ENCODE measurements at places on chromosomes 5 and 9.

DNA sequence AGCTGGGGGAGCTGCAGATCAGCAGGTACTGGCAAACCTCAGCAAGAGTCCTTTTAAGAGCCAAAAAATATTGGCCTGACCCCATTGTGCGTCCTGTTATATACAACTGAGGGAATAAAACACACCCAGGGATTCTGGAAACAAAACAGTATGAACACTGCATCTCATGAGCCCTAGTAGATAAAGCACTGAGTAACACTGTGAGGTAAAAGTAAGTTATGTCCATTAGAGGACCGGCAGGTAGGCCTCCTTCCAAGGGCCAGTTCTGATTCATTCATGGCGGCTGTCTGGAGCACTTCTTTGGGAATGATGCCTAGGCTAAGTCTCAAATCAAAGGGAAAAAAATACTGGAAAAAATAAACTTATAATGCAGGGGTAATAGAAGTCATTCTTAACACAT lies 64.9 kb downstream of the PDE4D start:
- DNase-seq: no peak

DNA sequence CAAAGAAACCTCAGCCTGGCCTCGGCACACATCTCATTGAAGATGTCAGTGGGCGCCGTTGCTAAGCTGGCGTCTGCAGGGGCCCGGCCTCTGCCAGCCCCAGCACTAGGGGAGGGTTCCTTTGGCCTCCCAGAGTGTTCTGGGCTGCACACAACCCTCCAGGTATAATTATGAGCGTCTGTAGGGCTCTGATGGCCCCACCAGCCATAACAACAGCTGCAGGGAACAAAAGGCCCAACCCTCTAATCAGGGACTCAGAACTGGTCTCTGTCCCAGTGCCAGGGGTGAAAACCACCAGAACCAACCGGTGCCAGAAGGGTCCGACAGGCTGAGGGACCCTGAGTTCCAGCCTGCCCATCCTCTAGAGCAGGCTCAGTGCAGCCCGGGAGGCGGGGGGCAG lies 39.5 kb upstream of the SLC12A7 start:
- no peak for DNase-seq

DNA sequence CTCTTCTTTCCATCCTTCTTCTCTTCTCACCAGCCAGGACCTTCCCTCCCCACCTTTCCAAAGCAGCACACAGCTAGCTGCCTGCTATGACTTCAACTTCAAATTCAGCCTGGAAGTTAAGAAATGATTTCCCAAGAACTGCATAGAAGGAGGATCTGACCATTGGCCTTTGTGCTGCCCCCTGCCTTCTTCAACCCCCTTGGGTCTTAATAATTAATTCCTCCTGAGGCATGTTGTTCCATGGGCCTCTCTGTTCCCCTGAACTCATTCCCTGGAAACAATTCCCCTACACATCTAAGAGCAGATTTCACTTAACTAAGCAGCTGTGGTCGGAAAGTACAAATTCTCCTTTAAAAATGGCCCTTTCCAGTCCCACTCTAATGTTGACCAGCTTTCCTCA lies 62.4 kb downstream of the ADAMTS12 start:
- DNase-seq: no peak

DNA sequence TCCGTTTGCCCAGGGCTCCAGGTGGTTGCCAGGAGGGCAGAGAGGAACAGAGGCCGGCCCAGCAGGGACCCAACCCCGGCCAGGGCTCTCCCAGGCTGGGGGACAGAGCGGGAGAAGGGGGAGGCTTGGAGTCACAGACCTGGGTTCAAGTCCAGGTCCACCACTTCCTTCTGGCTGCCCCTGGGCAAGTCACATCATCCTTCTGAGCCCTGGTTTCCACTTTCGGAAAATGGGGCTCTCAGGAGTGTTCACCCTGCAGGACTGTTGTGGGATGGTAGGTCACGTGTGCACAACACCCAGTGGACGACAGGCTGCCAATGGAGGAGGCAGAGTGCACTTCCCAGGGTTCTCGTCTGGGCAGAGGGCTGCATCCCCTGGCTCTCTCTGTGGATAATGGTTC lies 245.4 kb downstream of the PBX3 start:
- no peak for DNase-seq

DNA sequence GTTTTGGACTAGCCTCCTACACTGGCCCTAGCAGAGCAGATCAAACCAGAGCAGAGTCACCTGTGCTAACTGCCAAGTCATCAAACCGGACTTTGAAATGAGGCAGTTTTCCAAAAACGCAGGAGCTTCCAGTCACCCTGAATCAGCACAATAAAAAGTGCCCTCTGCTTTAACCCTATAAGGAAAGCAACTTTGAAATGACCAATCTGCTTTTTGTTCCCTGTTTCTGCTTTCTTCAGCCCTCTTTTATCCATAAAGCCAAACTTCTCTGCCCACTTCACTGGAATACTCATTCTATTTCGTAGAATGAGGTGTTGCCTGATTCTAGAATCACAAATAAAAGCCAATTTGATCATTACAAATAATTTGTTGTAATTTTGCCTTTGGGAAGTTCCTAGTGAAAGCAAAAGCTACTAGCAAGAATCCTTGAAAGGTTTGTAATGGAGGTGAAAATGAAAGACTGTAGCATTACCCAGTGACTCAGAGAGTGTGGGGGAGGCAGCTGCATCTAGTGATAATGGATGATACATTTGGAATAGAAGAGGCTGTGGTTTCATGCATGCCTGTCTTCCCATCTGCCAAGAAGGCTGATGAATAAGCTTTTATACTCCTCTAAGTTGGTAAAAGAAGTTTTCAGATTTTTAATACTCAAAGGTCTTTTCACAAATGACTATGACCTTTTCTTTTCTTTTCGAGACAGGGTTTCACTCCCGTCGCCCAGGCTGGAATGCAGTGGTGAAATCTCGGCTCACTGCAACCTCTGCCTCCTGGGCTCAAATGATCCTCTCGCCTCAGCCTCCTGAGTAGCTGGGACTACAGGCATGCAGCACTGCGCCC lies 14.9 kb downstream of the SPAAR start:
- DNase-seq: no peak

- no peak for DNase-seq
Measured at GRCh38 chr9:79757881-79758669, 186.3 kb downstream of the TLE4 start.

GRCh38 chr9:114316605-114317230 lies 6.2 kb upstream of the ORM1 start:
- no peak for DNase-seq

- DNase-seq: no peak
Measured at GRCh38 chr5:124309241-124309980, 437.0 kb downstream of the ZNF608 start.

Data from activated CD4-positive, alpha-beta T cell treated with anti-CD3 and anti-CD28 coated beads, Interleukin-2, amount 50 U/mL, for 1 hour (primary cell).